Activated CD4-positive, alpha-beta T cell treated with anti-CD3 and anti-CD28 coated beads, Interleukin-2, amount 10 ng/mL, durations not matched to agents 7 days and 5 days (primary cell): ENCODE measurements at places on chromosomes 4 and X. TPM values are rescaled to one million over a fixed set of nuclear protein-coding genes. Genes with fewer than 3 reads are reported as not detected.

Gene PNMA3
- total RNA-seq = 1.9 TPM

Gene JADE3
- 0.96 TPM for total RNA-seq

Gene ENPEP
- not detected for total RNA-seq

Gene SYN1
- 0.35 TPM for total RNA-seq

Gene PDHA2
- not detected for total RNA-seq

Gene ATOH1
- not detected for total RNA-seq

Gene AMTN
- total RNA-seq = not detected

Gene XK
- 0.02 TPM for total RNA-seq

Gene GPR119
- not detected for total RNA-seq

DNA sequence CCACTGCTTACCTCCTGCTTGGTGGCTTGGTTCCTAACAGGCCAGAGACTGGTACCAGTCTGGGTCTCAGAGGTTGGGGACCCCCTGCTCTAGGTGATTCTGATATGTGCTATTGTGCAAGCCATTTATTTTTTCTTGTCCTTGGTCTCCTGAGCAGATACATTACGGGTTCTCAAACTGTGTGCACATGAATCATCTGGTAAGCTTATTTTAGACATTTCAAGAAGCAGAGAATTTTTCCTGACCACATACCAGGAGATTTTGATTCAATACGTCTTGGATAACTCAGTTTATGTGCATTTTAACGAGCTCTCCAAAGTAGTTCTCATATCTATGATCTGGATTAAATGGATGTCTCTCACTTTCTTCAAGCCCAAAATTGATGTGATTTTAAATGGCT, 77.2 kb downstream of the FHIP1A start:
- no peaks in the 10 kb centered on the region for H3K4me1 ChIP-seq
- no peak for DNase-seq
- no peak overlapping the region for H3K4me3 ChIP-seq
- no peak overlapping the region for H3K27ac ChIP-seq
- H3K27me3 ChIP-seq = peaks cover 12% of the 10 kb centered on the region

GRCh38 chr4:157271166-157271869, 50.8 kb downstream of the GRIA2 start:
- H3K4me1 ChIP-seq = no peaks in the 10 kb centered on the region
- no peak overlapping the region for H3K27ac ChIP-seq
- no peaks in the 10 kb centered on the region for H3K27me3 ChIP-seq
- H3K36me3 ChIP-seq = no peaks in the 10 kb centered on the region
- H3K4me3 ChIP-seq = no peak overlapping the region

- DNase-seq = no peak
- no peaks in the 10 kb centered on the region for H3K27me3 ChIP-seq
- no peak overlapping the region for H3K4me3 ChIP-seq
- no peak overlapping the region for H3K27ac ChIP-seq
Measured at GRCh38 chrX:153625271-153626024, 21.6 kb upstream of the DUSP9 start.

- no peak within 1 kb of the TSS for H3K27ac ChIP-seq
- H3K4me1 ChIP-seq = peaks cover 2% of the 10 kb centered on the region
- H3K4me3 ChIP-seq = no peak within 1 kb of the TSS
- DNase-seq = no peak
- H3K27me3 ChIP-seq = peaks cover 52% of the 10 kb centered on the region
Measured at GRCh38 chr4:74794382-74795010, at the start of gene BTC. Gene BTC (minus strand): TSS chr4:74794523. CDS start chr4:74794325, 198 bp downstream.

DNA sequence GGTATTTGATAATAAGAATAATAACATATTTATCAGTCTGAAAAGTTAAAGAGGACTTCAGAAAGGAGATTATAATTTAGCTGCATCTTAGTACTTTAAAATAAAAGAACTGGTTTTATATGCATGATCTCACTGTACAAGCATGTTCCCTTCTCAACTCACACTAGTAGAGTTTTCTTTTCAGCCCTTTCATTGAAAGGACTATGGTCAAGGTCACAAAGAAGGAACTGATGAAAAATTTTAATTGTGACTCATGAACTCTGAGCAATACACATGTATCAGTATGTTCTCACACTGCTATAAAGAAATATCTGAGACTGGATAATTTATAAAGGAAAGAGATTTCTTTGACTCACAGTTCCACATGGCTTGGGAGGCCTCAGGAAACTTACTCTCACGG, 73.7 kb upstream of the NDST4 start:
- no peaks in the 10 kb centered on the region for H3K36me3 ChIP-seq
- no peaks in the 10 kb centered on the region for H3K27me3 ChIP-seq
- no peak for DNase-seq
- H3K27ac ChIP-seq = no peak overlapping the region
- H3K4me1 ChIP-seq = no peaks in the 10 kb centered on the region
- no peak overlapping the region for H3K4me3 ChIP-seq

GRCh38 chr4:109675181-109675580, 28.1 kb downstream of the CASP6 start:
- peaks cover 3% of the 10 kb centered on the region for H3K4me1 ChIP-seq
- no peak for DNase-seq
- H3K4me3 ChIP-seq = no peak overlapping the region

GRCh38 chr4:122814426-122814825, 12.2 kb upstream of the FGF2 start:
- H3K27ac ChIP-seq = no peak overlapping the region
- no peaks in the 10 kb centered on the region for H3K36me3 ChIP-seq
- peaks cover 5% of the 10 kb centered on the region for H3K4me1 ChIP-seq
- peaks cover 10% of the 10 kb centered on the region for H3K27me3 ChIP-seq
- no peak overlapping the region for H3K4me3 ChIP-seq
- DNase-seq = no peak

- DNase-seq = no peak
- H3K4me3 ChIP-seq = no peak overlapping the region
- no peak overlapping the region for H3K27ac ChIP-seq
- no peaks in the 10 kb centered on the region for H3K27me3 ChIP-seq
Measured at GRCh38 chr4:163693776-163694175, 199.3 kb downstream of the TMA16 start.

DNA sequence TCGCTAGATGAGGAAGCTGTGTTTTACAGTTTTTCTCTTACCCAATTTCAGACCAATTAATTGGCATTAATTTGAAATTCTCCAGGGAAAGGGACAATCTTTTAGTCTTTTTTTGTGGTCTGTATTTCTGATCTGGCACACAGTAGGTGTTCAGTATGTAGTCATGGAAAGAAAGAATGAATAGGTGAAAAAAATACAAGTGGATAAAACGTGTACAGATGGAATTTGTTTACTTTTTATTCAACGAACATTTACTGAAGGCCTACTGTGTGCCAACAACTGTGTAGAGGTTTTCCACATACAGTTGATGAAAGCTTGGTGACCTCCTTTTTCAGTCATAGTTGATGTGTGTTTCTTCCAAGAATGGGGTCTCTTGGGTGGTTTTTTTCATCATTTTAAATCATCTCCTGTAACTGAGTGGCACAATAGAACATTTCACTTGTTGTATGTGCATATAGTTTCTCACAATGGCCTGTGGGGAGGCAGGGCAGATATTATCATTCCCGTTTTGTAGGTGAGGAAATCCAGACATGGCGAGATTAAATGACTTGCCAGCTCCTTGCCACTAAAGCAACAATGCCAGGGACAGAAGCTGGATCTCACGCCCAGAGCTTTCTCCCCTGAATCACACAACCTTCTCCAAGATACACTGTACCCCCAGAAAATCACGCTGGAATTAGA, 102.4 kb downstream of the CEP135 start:
- no peak overlapping the region for H3K4me3 ChIP-seq
- H3K27ac ChIP-seq = no peak overlapping the region
- no peaks in the 10 kb centered on the region for H3K36me3 ChIP-seq
- H3K27me3 ChIP-seq = peaks cover 47% of the 10 kb centered on the region
- DNase-seq = no peak
- H3K4me1 ChIP-seq = peaks cover 8% of the 10 kb centered on the region

GRCh38 chr4:9875516-9875915, 94.1 kb downstream of the DRD5 start:
- no peaks in the 10 kb centered on the region for H3K4me1 ChIP-seq
- H3K27me3 ChIP-seq = no peaks in the 10 kb centered on the region
- no peak overlapping the region for H3K27ac ChIP-seq
- no peak for DNase-seq
- no peak overlapping the region for H3K4me3 ChIP-seq

DNA sequence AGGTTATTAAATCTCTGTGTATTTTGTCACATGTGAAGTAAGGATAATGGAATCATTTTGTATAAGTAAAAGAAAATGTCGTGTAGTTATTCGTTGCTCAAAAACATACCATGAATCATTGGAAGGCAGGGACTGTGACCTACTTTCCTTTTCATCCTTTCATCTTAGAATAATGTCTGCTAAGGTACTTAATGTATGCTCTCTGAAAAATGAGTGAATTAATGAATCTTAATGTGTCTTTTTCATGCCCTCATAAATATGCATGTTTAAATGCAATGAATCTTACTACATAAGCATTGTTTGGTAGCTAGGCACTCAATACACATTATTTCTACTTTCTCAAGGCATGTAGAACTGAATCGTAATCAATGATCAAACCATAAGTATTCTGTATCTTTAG, 343.9 kb downstream of the MAGEB5 start:
- no peak overlapping the region for H3K27ac ChIP-seq
- no peak for DNase-seq
- no peaks in the 10 kb centered on the region for H3K36me3 ChIP-seq

DNA sequence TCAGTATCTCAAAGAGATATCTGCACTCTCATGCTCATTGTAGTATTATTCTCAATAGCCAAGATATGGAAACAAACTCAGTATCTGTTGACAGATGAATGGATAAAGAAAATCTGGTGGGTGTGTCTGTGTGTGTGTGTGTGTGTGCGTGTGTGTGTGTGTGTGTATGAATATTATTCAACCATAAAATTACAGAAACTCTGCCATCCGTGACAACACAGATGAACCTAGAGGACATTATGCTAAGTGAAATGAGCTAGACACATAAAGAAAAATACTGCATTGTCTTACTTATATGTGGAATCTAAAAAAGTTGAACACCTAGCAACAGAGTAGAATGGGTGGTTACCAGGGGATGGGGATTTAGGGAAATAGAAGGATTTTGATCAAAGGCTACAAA, 13.2 kb downstream of the XKRX start:
- no peak overlapping the region for H3K4me3 ChIP-seq
- no peak overlapping the region for H3K27ac ChIP-seq
- H3K4me1 ChIP-seq = no peaks in the 10 kb centered on the region
- no peaks in the 10 kb centered on the region for H3K27me3 ChIP-seq
- no peak for DNase-seq

DNA sequence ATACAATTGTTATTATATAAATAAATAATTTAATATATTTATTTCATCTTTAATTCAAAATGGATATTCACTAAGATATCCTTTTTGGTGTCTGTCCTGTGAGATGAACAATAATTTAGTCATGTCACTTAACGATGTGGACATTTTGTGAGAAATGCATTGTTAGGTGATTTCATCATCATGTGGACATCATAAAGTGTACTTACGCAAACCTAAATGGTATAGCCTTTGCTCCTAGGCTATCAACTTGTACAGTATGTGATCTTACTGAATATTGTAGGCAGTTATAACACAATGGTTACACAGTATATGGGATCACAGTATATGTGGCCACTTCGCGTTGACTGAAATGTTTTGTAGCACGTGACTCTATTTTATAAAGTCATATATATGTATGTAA, 20.2 kb upstream of the CHRNA9 start:
- peaks cover 61% of the 10 kb centered on the region for H3K4me1 ChIP-seq
- H3K36me3 ChIP-seq = no peaks in the 10 kb centered on the region
- H3K27me3 ChIP-seq = no peaks in the 10 kb centered on the region
- no peak for DNase-seq
- H3K4me3 ChIP-seq = no peak overlapping the region

- H3K27ac ChIP-seq = no peak overlapping the region
- H3K4me1 ChIP-seq = no peaks in the 10 kb centered on the region
- no peak overlapping the region for H3K4me3 ChIP-seq
- no peak for DNase-seq
Measured at GRCh38 chr4:36039026-36039425, 205.3 kb downstream of the ARAP2 start.

- peaks cover 30% of the 10 kb centered on the region for H3K36me3 ChIP-seq
- H3K27me3 ChIP-seq = no peaks in the 10 kb centered on the region
- H3K4me1 ChIP-seq = peaks cover 13% of the 10 kb centered on the region
- DNase-seq = no peak
- no peak overlapping the region for H3K4me3 ChIP-seq
Measured at GRCh38 chr4:4462970-4463369, 76.1 kb downstream of the NSG1 start.

- peaks cover 3% of the 10 kb centered on the region for H3K36me3 ChIP-seq
- no peaks in the 10 kb centered on the region for H3K4me1 ChIP-seq
- no peak overlapping the region for H3K27ac ChIP-seq
- no peak for DNase-seq
- H3K4me3 ChIP-seq = no peak overlapping the region
Measured at GRCh38 chr4:87521319-87521718, 7.9 kb downstream of the SPARCL1 start.

GRCh38 chr4:101439926-101440325, 92.6 kb upstream of the PPP3CA start:
- peaks cover 15% of the 10 kb centered on the region for H3K27me3 ChIP-seq
- DNase-seq = no peak
- no peak overlapping the region for H3K4me3 ChIP-seq
- H3K27ac ChIP-seq = no peak overlapping the region
- no peaks in the 10 kb centered on the region for H3K36me3 ChIP-seq
- no peaks in the 10 kb centered on the region for H3K4me1 ChIP-seq

GRCh38 chr4:173214231-173214630, 45.6 kb downstream of the GALNT7 start:
- H3K27ac ChIP-seq = no peak overlapping the region
- peaks cover 2% of the 10 kb centered on the region for H3K36me3 ChIP-seq
- H3K27me3 ChIP-seq = no peaks in the 10 kb centered on the region

- peaks cover 8% of the 10 kb centered on the region for H3K27me3 ChIP-seq
- H3K36me3 ChIP-seq = no peaks in the 10 kb centered on the region
- H3K4me3 ChIP-seq = no peak overlapping the region
Measured at GRCh38 chr4:118927974-118928373, 39.3 kb downstream of the SYNPO2 start.

GRCh38 chr4:159191989-159192388, 89.1 kb downstream of the RAPGEF2 start:
- H3K4me3 ChIP-seq = no peak overlapping the region
- H3K4me1 ChIP-seq = no peaks in the 10 kb centered on the region
- H3K27me3 ChIP-seq = no peaks in the 10 kb centered on the region
- peaks cover 1% of the 10 kb centered on the region for H3K36me3 ChIP-seq

DNA sequence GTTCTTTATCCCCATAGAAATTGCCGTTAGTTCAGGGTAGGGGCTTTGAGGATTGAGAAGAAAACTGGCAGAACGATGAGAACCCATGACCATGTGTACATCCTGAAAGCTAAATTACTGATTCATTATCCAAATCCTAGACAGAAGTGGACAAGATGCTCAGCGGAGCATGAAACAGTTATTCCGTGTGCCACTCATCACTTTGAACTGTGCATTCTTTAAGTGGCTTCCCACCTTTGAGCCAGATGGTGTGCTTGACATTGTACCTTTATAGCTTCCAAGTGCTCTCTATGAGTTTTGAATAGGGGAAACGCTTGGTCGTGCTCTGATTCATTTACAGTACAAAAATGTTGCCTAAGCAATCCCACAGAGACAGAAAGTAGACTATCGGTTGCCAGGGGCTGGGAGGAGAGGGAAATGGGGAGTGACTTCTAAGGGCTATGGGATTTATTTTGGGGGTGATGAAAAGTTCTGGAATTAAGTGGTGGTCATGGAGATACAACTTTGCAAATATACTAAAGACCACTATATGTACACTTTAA, 100.0 kb downstream of the DOCK11 start:
- H3K27me3 ChIP-seq = no peaks in the 10 kb centered on the region
- H3K4me3 ChIP-seq = no peak overlapping the region
- peaks cover 44% of the 10 kb centered on the region for H3K36me3 ChIP-seq
- H3K27ac ChIP-seq = no peak overlapping the region
- DNase-seq = no peak
